ENCODE measurements at places on chromosomes 13 and 19.
A peak's percentile ranks its signal among the peaks of the same experiment; 100 is the strongest.

- no peak for DNase-seq
These were observed 7.0 kb downstream of the MOB3A start for GRCh38 chr19:2089001-2089711.

- DNase-seq, result no peak
These were observed 30.0 kb upstream of the RFXAP start for GRCh38 chr13:36789061-36789460.

DNA sequence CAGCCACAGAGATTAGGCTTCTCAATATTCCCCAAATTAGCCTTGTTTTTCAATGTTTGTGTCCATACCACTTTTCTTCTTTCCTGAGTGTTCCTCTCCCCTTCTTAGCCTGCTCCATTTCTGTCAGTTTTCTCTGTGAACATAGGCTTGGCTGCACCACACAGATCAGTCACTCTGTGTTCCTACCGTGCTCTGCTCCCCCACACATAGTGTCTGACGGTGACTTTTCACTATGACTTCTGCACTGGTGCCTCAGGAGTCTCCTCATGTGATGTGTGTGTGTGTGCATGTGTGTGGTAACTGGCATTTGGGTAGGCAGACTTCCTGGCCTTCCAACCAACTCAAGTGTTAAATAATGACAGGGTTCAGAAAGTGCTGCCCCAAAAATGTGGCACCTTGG, 47.9 kb upstream of the MYCBP2 start:
- DNase-seq, result no peak

DNA sequence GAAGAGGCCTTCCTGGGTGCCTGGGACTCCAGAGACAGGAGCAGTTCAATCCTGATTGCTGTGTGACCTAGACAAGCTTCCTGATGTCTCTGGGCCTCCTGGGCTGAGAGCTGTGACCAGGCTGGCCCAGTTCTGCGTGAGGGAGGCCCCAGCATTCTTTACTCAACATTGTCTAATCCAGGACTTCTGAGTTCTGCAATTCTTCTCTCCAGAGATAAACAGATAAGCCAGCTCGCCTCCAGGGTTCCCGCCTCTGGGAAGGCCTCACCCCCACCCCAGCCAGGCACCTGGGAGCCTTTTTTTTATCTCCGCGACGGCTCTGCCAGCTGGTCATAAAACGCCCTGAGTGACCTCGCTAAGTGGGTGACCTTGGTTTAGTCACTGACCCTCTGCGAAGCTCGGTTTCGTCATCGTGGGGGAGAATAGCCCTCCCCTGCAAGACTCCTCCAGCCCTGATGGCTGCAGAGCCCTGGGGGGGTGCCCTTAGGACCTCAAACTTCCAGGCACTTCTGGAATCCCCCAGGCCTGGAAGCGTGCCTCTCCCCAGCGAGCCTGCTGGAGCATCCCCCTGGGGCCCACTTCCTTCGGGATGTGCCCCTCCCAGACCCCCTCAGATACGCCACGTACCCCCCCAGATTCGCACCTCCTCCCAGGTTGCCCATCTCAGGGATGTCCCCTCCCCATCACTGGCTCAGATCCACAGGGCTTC, 1.9 kb downstream of the SULT2B1 start:
- DNase-seq, result no peak

DNA sequence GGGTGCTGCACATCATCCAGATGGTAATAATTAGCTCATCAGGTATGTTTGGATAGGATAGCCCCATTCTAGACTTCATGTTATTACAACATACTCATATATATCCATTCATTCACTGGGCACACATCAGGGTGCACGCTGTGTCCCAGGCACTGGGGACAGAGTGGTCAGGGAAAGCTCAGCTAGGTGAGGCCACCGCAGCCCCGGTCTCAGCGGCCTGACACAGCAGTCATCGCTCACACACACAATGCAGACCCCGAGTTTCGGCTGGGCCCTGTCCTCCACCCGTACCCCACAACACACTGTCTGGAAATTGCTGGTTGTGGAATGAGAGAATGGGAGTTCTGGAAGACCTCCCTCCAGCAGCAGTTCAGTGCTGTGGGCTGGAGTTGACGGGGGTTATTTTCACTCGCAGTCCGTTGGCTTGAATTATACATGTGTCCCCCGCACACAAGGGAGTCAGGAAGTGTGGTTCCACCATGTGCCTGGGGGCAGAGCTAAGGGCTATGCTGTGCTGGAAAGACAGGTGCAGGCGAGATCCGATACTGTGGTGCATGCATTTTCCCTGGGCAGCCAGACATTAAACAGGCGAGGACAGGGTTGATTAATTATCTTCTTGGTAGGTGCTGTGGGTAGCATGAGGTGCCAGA, 257.6 kb downstream of the TEX29 start:
- no peak for DNase-seq

DNA sequence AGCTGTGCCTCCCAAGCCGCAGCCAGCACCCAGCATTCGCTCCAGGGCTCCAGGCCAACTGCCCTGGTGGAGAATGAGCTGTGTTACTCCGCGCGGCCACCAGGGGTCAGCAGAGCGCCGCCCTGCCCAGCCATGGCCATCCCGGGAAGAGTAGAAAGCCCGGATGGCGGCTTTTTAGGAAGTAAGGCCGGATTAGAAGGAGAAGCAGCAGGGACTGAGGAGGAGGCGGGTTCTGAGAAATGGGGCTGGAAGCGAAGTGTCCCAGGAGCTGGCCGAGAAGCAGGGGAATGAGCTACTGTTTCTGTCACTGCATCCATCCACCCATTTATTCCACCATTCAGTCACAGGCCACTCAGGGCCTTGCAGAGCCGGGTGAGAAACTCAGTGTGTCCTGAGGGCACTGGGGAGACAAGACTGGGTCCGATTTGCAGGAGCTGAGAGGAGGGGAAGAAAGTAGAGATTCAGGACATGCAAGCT, 6.6 kb upstream of the NPAS1 start:
- peak; percentile 94 for DNase-seq

GRCh38 chr19:47226426-47227351, 4.3 kb downstream of the BBC3 start:
- DNase-seq, result peak; percentile 93

GRCh38 chr13:106628936-106629659, 61.2 kb upstream of the ARGLU1 start:
- no peak for DNase-seq

DNA sequence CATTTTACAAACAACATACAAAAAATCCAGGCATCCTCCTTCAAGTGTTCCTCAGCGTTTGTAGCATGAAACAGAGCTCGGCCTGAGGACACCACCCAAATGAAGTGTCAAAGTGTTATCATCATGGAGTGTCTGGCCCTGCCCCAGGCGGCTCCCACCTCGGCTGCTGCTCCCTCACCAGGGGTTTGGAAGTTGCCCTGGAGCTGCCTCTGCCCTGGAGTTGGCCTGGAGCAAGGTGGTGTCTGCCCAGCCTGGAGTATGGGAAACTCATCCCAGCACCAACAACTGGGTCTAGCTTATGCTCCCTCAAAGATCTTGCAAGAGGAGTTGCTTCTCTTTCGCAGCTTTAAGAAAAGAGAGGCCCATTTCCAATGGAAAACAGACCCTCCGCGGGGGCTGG, 120.4 kb downstream of the FOXO1 start:
- no peak for DNase-seq

DNA sequence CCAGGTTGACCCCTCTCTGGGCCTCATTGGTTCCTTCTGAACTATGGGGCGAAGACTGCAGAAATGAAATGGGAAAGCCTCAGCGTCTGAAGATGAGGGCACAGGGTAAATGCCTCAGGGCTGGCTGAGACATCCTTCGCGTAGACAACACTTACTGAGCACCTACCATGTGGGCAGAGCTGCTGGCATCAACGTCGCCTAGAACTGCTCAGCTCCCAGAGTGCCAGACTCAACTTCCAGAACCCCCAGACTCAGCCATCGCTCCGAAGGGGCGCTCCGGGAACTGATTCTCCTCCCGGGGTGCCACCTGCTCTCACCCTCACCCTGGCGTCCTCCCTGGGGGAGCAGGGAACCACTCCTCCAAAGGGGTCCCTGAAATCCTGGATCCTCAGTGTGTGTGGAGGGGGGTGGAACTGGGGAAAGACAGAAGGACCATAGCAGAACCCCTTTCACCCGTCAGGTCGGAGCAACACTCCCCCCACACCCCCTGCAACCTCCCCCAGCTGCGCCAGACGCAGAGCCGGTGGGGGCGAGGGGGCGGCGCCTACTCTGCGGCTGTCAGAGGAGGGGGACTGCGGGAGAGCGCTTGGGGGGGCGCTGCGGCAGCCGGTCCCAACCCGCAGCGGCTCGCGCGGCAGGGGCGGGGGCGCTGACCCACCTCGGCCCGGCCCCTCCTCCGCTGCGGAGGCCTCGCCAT, 8.2 kb upstream of the NFIC start:
- DNase-seq, result peak; percentile 70

GRCh38 chr13:35468195-35468594, 8.3 kb downstream of the MAB21L1 start:
- DNase-seq, result no peak

- DNase-seq, result no peak
These were observed 45.4 kb upstream of the SPACA7 start for GRCh38 chr13:112330479-112331381.

GRCh38 chr13:19781526-19781925, 1.2 kb downstream of the PSPC1 start:
- DNase-seq, result no peak

GRCh38 chr13:75263741-75264407, 218.1 kb downstream of the TBC1D4 start:
- DNase-seq, result no peak

DNA sequence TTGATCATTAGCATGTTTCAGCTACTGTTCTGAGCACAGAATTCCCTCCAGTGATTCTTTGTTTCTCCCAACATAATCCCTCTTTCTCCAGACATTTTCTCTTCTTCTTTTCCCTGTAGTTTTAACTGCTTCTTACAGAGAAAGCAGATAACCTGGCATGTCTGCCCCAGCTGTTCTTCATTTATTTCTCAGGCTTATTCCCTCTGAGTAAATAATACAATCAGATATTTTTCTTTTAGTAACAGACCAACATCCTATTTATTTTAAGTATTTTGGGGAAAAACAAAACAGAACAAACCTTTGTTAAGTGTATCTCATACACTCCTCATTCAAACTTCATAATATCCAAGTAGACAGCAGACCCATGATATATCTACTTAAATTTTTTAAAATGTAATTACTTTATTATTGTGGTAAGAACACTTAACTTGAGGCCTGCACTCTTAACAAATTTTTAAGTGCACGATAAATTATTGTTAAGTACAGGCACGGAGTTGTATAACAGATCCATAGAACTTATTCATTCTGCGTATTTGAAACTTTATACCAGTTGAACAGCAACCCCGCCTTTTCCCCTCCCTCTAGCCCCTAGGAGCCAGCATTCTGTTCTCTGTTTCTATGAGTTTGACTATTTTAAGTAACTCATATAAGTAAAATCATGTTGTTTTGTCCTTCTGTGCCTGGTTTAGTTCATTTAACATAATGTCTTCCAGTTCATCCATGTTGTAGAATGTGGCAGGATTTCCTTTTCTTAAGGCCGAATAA, 540.0 kb downstream of the LMO7 start:
- DNase-seq, result no peak

DNA sequence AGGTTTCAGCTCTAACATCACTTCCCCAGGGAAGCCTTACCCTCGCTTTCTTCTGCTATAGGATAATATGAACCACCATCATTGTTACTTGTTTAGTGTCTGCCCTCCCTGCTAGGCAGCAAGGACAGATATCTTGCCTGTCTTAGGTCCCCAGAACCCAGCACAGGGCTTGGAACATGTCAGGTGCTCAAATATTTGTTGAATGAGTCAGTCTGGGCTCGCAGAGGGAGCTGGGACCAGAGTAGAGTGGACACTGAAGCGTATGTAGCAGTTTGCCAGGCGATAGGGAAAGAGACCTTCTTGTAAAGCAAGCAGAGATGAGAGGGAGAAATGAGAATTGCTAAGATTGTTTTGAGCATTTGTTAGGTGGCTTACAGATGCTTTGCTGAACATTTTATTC, 11.7 kb downstream of the BCKDHA start:
- DNase-seq, result no peak

GRCh38 chr13:93715866-93716265, 489.3 kb downstream of the GPC6 start:
- DNase-seq, result no peak

DNA sequence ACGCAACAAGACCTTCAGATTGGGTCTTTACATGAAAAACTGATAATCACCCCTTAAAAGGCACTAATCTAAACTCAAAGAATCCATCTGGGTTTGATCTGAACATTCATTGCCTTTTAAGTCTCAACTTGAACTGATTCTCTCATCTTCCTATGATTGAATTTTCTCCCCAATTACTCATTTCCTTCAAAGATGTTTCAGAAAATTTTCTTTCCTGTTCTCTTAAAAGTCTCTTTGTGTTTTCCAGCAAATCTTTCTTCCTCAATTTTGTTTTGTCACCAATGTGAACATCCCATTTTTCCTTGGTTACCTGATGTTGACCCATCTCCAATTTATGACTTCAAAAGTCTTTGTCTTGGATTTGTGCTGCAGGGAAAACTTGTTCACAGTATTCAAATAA, 234.3 kb downstream of the DACH1 start:
- no peak for DNase-seq

- no peak for DNase-seq
These were observed 7.6 kb downstream of the SERPINE3 start for GRCh38 chr13:51347099-51347498.

DNA sequence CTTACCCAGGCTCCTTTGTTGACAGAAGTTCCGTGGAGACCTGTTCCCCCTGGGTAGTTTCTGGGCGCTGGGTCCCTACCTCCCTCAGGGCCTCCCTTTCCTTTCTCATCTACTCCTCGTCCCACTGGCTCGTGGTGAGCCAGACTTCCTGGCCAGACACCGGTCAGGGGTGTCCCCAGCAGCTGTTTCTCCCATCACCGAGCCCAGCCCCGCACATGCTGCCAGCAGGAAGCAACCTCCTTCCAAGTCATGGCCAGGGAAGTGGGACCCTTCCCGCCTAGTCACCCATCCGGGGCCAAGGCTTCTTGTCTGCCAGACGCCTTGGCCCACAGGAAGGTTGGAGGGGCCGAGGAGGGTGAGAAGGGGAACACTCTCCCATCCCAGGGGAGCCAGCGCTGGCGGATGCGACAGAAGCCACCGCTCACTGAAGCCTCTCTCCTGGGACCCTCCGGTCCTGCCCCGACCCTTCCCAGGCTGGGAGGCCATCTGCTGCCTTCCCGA, 5.7 kb downstream of the PAK4 start:
- DNase-seq, result peak; percentile 87

GRCh38 chr13:111037927-111038326, 77.2 kb upstream of the ARHGEF7 start:
- DNase-seq, result no peak

- DNase-seq, result no peak
These were observed 22.1 kb downstream of the LATS2 start for GRCh38 chr13:21039097-21039800.

- DNase-seq, result no peak
These were observed 50.7 kb downstream of the B3GLCT start for GRCh38 chr13:31250435-31250834.

GRCh38 chr19:11949201-11949600, 15.6 kb upstream of the ZNF763 start:
- no peak for DNase-seq

GRCh38 chr19:1980091-1980808, 35.3 kb downstream of the BTBD2 start:
- DNase-seq, result no peak

DNA sequence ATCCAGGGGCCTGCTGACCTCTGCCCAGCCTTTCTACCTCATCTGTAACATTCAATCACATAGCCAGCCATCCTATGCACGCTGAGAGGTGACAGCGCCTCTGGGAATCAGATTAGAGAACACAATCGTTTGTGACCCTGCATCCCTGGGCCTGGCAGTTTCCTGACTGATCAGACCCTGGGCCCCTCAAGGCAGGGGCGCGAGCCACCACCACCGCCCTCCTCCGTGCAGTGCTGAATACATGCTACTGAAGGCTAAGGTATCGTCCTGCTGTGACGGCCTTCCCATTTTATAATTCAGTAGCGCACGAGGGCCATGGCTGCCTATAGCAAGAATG, 1.3 kb downstream of the TMTC4 start:
- peak; percentile 29 for DNase-seq

GRCh38 chr19:15859187-15859586, 38.7 kb downstream of the CYP4F2 start:
- no peak for DNase-seq

Data from right cardiac atrium (tissue), 5 donors.